ENCODE measurements at places on chromosomes 16 and 17. TPM values are rescaled to one million over a fixed set of nuclear protein-coding genes. Genes with fewer than 3 reads are reported as not detected.

DNA sequence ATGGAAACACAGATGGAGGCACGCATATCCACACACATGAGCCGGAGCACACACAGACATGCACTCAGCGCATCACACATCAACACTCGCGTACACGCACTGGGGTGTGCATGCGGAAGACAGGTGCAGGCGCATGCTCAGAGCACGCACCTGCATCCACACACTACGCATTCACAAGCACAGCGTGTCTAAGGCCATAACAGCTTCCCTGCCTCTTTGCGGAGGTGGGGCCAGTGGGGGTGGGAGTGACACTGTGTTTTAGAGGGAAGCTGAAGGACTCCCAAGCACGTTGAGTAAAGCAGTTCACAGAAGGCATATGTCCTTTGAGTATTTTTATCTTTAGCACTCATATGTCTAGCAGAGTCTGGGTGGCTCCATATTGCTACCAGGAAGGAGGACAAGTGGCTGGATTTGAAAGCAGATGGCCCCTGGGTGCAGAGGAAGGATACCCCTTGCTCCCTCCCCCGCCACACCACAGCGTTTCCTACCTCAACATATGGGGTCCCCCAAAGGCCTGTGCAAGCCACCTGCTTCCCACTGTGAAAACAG, 68.6 kb upstream of the TOB1 start:
- no peak for DNase-seq

- no peak for DNase-seq
Measured at GRCh38 chr17:33499040-33499439, 205.9 kb upstream of the ASIC2 start.

- no peak for DNase-seq
Measured at GRCh38 chr17:68290268-68290954, 516 bp downstream of the SLC16A6 start.

DNA sequence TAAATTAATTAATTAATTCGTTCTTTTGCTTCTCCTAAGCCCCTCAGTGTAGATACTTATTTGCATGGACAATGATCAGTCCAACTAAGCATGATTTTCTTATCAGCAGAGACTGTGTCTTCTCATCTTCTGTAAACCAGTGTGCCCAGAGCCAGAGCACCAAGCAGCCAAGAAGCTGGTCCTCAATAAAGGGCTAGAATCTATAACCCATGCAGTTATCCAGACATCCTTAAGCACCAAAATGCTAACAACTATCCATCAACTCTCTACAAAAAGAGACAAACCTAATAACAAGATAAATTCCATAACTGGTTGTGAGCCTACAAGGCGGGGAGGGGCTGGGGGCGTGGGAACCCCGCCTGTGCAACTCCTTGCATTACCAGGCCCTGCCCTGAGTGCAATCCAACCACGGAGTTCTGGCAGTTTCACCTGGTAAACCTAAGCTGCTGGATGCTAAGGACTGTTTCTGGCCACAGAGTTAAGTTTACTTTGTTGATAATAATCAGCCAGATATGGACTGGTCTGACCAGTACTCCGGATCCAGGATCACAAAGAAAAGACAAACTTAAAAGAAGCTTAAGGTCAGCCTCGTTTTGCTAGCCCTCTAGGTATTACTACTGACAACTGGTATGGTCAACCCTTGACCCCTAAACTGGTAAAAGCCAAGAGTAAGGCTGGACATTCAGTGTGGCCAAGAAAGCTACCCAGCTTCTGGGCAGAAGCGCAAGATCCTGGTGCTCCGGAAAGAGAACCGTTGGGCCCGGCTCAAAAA, 51.5 kb downstream of the ZFHX3 start:
- DNase-seq: peak; percentile 66

DNA sequence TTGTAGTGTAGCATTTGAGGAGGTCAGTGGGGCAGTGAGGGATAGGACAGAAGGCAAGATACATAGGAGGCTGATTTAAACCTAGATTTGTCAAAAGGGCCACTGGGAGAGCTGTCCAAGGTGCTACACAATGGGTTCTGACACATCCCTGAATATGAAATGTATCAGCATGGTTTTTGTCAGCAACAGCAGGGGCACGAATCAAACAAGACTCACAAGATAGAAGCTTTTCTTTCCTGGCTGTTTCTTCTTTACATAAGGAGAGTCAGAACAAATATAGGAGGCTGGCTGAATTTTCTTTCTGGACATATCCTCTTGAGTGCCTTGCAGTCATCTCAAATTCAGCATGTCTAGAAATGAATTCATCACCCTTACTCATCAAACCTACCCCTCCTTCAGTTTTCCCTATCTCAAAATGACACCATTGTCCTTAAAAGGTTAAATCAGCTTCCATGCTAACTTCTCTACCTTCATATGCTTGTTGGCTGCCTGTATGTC, 130.5 kb downstream of the NPIPB5 start:
- DNase-seq: no peak

DNA sequence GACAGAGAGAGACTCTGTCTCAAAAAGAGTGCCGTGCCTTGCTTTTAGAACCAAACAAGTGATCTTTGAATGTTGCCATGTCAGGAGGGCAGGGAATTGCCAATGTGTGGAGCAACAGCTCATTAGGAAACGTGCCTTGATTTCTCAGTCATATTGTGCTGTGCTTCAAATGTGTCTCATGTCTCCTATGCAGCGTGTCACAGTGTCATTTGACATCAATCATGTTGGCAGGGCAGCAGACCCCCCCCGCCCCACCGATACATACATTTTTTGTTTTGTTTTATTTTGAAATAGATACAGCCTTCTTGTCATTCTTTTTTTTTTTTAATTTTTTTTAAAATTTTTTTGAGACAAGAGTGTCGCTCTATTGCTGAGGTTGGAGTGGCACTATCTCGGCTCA, 22.1 kb downstream of the MRC2 start:
- DNase-seq: no peak

- DNase-seq: peak; percentile 53
Measured at GRCh38 chr16:85536411-85537330, 76.5 kb upstream of the GSE1 start.

- DNase-seq: no peak
Measured at GRCh38 chr17:66834919-66835454, at the start of gene CACNG5. Gene CACNG5, plus strand, starts transcription at chr17:66835117. Its CDS starts 42,216 bp downstream, at chr17:66877333.

- no peak for DNase-seq
Measured at GRCh38 chr17:238071-238963, 56.9 kb upstream of the DOC2B start.

DNA sequence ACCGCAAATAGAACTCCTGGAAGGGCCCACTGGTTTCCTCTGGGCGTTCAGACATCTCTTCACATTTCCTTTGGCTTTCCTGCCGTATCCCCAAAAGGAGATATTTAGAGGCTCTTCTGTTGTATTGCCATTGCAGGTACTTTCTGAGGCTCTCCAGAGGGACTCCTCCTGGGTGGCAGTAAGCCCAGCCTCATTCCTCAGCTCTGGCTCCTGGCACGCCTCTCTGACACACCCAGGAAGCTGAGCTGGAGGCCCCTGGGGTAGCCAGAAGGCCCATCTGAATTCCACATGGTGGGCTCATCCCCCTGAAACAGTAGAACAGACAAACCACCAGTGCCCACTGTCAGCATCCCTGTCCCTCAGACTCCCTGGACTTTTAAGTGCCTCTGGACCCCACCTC, 206.7 kb downstream of the PARN start:
- DNase-seq: no peak

DNA sequence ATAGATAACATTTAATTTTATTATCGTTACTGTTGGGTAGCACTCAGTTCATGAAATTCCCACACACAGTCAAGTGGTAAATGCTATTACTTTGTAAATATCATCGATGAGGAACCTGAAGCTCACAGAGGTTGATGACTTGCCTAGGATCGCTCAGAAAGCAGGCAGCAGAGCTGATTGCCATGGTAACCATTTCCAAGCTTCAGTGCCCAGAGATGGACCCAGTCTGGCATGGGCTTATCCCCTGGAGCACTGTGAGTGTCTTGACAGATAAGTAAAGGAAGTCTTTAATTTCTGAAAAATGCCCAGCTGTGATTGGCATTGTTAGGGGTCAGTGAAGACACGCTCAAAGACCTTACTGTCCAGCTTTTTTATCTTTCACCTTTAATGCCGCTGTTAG, 95.0 kb downstream of the PRKCB start:
- no peak for DNase-seq

DNA sequence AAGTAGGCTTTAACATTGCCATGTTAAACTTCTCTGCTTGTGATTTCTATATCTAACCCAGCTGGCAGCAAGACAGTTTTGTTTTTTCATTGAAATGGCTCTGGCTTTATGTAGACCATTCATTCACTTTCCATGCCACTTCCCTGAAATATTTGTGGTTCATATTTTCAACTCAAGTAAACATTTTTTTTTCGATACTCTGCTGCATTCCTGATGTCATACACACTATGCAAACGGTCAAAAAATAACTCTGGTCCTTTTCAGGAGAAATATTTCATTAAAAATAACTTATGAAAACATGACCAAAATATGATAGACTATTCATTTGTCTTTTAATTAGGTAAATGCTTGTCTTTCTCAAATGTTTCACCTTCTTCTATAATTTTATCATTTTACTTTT, 116.3 kb downstream of the USP22 start:
- DNase-seq: no peak

GRCh38 chr16:77330332-77331042, 104.3 kb downstream of the ADAMTS18 start:
- no peak for DNase-seq

GRCh38 chr17:41792845-41793783, 6.6 kb upstream of the JUP start:
- peak; percentile 68 for DNase-seq

- DNase-seq: no peak
Measured at GRCh38 chr17:82168568-82168967, 44.1 kb downstream of the CCDC57 start.

- peak; percentile 97 for DNase-seq
Measured at GRCh38 chr17:72338847-72339790, 218.3 kb downstream of the SOX9 start.

DNA sequence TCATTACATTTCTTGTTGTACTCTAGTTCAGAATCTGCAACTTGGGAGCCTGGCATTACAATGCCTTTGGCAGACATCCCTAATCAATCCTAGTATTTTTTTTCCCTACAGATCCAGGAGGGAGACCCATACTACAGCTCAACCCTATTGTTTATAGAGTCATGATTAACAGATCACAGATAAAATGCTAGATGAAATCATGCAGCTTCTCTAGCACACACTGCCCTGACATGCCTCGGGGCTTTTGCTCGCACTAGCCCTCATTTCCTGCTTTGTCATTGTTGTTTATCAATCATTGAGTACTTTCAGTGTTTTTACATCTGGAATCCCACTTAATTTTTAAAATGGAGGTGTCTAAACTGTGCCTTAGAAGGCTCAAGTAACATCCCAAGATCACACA, 412.5 kb downstream of the CA10 start:
- no peak for DNase-seq

DNA sequence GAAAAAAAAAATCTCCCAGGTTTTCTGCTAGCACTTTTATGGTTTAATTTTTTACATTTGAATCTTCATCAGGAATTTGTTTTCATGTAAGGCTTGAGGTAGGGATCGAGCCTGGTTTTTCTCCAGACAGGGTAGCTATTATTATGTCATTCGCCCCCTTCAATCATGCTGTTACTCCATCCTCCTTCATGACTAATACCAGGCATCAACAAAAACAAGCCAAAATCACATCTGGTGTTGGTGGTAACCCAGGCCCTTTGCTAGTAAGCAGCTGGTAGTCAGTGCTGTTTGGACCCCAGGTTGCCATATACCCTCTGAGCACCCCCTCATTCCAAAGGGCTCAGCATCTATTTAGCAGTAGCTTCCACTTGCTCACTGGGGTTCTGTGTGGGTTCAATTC, 29.5 kb downstream of the DRC3 start:
- DNase-seq: no peak

GRCh38 chr17:59284317-59284716, 47.1 kb upstream of the YPEL2 start:
- no peak for DNase-seq

DNA sequence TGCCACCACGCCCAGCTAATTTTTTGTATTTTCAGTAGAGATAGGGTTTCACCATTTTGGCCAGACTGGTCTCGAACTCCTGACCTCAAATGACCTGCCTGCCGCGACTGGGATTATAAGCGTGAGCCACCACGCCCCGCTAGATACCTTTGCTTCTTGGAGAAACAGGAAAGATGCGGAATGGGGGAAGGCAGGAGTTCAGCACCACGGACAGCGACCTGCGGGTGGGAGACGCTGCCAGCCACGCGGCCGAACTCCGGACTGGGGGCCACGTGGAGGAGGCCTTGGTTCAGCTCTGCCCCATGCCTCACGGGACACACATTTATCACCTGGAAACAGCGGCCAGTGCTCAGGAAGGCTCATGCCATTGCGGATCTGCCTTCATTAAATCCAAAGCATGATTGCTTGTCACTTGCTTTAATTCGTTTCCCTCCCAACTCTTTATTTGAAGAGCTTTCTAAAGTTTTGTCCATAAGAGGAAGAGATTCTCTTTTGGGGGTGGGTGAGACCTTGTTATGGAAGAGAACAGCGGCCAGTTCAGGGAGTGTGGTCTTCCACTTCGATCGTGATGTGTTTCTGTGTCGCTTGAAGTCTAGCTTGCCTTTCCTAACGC, 219.9 kb downstream of the ENGASE start:
- peak; percentile 36 for DNase-seq

GRCh38 chr16:66740010-66740409, 11.4 kb downstream of the DYNC1LI2 start:
- peak; percentile 39 for DNase-seq

DNA sequence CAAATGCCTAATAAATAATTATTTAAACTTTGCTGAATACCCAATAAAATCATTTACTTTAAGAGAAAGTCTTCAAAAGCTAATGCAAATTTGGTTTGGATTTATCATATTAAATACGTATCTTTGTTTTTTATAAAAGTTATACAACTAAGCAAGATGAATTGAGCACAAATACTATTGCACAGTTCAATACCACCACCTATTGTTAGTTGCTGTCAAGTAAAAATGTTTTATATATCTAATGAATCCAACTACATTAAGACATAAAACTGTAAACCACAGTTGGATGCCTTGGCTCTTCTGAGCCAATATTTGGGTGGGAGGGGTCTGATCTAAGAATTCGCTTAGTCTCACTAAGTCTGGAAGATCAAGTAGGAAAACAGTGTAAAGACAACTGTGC, 7.7 kb downstream of the FBXL20 start:
- no peak for DNase-seq

Gene WFDC1
- polyA plus RNA-seq: not detected

Gene P2RX1
- 0.50 TPM for polyA plus RNA-seq

Gene KRT33A
- not detected for polyA plus RNA-seq

Gene CCDC154
- 0.92 TPM for polyA plus RNA-seq

Gene SHISA9
- 0.01 TPM for polyA plus RNA-seq

Gene CD300LF
- polyA plus RNA-seq: not detected

Gene DHRS7C
- polyA plus RNA-seq: not detected

Gene KRTAP4-3
- polyA plus RNA-seq: not detected

Gene PFAS
- 49.4 TPM for polyA plus RNA-seq

Gene RND2
- 0.05 TPM for polyA plus RNA-seq

Gene FSCN2
- polyA plus RNA-seq: 0.09 TPM

Gene TP53TG3F
- polyA plus RNA-seq: not detected
